ENCODE measurements at places on chromosomes 7 and 10.

DNA sequence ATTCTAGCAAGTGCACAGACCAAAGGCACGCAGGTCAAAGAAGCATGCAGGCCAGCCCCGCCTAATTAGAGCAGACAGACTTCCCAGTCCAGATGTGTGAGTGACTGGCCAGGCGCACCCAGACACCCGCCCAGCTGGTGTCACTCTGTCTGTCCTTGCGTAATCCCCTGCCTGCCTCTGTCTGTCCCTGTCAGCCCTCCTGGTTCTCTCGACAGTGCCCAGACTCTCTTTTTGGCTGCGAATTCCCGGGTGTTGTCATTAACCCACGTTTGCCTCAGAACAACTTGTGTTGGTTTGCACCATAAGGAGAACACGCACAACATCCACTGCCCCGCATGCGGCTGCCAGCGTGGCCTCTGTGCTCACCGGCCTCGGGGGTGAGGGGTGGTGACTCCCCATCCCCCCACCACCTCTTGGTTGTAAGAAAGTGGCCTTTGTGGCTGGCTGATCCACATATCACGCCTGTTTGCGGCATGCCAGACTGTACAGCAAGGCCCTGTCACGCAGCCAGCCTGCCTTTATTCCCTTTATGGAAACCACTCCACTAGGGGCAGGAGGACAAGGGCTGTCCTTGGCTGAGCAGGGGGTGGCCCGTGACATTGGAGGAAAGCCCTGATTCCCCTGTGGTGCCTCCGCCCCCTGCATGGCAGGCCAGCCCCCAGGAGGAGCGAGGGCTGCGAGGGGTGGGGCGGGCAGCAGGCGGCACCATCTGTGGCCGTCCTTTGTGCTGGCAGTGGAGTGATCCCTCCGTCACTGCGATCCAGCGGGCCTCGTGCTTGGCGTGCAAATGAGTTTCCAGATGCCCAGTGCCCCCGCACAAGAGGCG lies 72.8 kb upstream of the PPIF start:
- DNase-seq, result no peak
- peak overlapping the region; percentile 51 for H3K27ac ChIP-seq
- no peaks in the 10 kb centered on the region for H3K27me3 ChIP-seq
- H3K36me3 ChIP-seq, result peaks cover 6% of the 10 kb centered on the region
- no peak overlapping the region for H3K4me3 ChIP-seq

DNA sequence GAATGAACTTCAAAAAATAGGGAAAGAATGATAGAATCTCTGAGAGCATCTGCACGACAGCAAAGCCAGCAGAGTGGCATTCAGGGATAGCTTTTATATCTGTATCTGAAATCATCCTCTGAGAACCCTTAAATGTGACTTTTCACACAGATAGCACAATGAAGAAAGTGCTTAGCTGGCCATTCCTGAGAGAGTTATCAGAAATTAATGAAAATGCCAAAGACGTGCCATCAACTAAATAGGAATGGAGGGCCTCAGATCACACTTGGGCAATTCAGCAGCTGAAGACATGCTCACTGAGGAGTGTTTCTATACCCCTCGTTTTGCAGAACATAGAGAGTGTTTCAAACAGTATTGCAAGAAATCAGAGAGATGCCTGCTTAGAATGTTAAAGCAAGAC lies 51.6 kb downstream of the AKR1B1 start:
- no peak for DNase-seq
- no peak overlapping the region for H3K27ac ChIP-seq
- no peak overlapping the region for H3K4me3 ChIP-seq
- no peaks in the 10 kb centered on the region for H3K4me1 ChIP-seq
- no peaks in the 10 kb centered on the region for H3K27me3 ChIP-seq

DNA sequence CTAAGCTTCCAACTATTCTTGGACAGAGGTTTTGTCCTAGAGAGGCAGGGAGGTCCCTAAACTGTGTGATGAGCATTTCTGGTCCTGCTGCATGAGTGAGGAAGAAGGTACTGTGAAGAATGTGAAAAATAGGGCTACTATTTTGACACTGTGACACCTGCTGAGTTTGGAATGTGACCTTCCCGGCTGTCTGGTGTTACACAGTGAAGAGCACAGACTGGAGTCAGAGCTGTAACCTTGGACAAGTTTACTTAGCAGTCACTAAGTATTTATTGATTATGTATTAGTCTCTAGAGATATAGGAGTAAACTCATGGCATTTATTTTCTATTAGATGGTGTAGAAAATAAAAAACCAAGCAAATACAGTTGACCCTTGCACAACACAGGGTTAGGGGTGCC lies 12.3 kb downstream of the GOLGA7B start:
- H3K27me3 ChIP-seq, result no peaks in the 10 kb centered on the region
- no peak for DNase-seq
- no peak overlapping the region for H3K4me3 ChIP-seq
- no peaks in the 10 kb centered on the region for H3K4me1 ChIP-seq

- H3K36me3 ChIP-seq, result no peaks in the 10 kb centered on the region
- no peaks in the 10 kb centered on the region for H3K27me3 ChIP-seq
- H3K27ac ChIP-seq, result no peak overlapping the region
- H3K4me1 ChIP-seq, result no peaks in the 10 kb centered on the region
Measured at GRCh38 chr7:93856323-93856722, 34.2 kb downstream of the TFPI2 start.

DNA sequence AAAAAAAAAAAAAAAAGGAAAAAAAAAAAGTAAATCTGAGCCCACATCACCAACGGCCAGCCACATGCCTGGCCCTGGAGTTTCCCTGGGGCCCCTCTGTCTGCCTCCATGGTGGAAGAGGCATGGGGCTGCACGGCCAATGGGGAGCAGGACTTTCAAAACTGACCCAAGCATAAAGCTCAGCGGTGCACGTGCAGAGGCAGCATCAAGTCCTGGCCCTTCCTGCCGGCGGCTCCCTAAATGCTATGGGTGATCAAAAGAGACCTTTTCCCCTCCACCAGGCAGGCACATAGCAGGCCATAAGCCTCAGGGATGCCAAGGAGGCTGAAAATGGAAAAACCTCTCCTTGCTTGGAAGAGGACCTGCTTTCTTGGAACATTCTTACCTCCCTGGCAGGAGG lies 94.3 kb downstream of the OAT start:
- no peaks in the 10 kb centered on the region for H3K36me3 ChIP-seq
- H3K4me1 ChIP-seq, result no peaks in the 10 kb centered on the region
- H3K4me3 ChIP-seq, result no peak overlapping the region
- no peak overlapping the region for H3K27ac ChIP-seq
- H3K27me3 ChIP-seq, result no peaks in the 10 kb centered on the region
- DNase-seq, result no peak

DNA sequence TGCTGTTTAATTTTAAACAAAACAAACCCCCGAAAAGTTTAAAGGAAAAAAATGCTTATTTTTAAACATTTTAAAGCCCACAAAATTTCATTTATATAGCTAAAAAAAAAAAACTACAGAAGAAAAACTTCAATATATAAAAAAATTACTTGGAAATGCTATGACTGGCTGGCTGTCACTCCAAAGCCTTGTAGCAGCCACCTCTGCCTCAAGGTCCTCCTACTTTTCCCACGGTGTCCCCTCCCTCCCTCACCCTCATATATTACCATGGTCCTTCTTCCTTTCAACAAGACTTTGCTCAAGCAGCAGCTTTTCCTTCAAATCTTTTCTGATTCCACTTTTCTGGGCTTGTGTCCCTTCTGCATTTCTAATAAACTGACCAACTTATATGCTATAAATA lies 122.0 kb downstream of the TPK1 start:
- H3K36me3 ChIP-seq, result no peaks in the 10 kb centered on the region
- H3K4me3 ChIP-seq, result no peak overlapping the region
- H3K4me1 ChIP-seq, result no peaks in the 10 kb centered on the region
- H3K27me3 ChIP-seq, result no peaks in the 10 kb centered on the region
- no peak for DNase-seq
- no peak overlapping the region for H3K27ac ChIP-seq

DNA sequence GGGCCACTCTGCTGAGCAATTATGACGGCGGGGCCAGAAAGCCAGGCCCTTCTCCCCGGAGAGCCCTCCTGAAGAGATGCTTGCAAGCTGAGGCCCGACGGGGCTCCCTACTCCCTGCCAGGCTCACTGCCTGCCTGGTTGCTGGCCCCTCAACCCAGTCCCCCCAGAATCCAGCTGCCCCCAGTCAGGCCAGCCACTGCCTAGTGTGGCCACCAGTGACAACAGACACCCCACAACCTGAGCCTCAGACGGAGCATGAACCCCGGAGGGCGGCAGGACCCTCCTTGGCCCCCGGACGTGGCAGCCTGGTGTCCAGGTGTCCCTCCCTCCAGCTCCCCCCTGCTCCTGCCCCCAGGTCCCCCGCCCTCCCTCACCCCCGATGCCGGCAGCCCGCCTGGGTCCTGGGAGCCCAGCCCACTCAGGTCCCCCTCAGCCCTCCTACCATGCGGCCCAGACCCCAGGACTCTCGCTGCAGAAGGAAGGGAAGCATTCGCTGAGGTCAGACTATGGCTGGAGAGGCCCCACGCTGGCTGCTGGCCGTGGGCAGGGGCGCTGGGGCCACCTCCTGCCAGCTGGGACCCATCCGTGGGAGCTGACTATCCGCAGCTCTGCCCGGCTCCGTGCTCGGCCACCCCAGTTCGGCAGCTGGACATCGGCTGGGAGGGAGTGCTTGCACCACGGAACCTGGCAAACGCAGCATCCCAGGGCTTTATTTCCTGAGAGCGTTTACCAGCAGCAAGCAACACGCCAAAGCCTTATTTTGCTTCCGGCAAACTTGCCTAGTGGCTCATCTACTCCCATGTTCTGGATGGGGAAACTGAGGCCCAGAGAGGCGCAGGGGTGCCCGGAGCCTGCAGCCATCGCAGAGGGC lies 89.8 kb downstream of the UNCX start:
- DNase-seq, result no peak
- no peaks in the 10 kb centered on the region for H3K36me3 ChIP-seq
- no peaks in the 10 kb centered on the region for H3K4me1 ChIP-seq
- H3K27me3 ChIP-seq, result no peaks in the 10 kb centered on the region

DNA sequence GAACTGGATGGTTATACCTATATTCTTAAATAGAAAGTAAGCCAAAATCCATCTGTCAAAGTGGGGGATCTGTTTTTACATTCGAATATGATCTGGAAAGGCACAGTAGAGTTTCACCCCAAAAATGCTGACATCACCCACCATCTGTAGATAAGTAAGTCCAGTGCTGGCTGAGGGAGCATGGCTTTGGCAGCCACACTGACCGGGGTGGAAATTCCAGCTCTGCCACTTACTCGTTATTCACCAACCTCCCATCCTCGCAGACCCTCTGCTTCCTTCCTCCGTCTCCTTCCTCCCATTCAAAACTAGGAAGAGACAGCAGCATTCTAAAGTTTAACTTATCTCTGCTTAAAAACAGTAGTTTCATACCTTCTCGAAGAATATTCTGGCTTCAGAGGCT lies 84.9 kb upstream of the GATA3 start:
- no peak for DNase-seq
- no peaks in the 10 kb centered on the region for H3K27me3 ChIP-seq
- H3K27ac ChIP-seq, result no peak overlapping the region
- H3K36me3 ChIP-seq, result peaks cover under 1% of the 10 kb centered on the region
- no peaks in the 10 kb centered on the region for H3K4me1 ChIP-seq
- H3K4me3 ChIP-seq, result no peak overlapping the region

GRCh38 chr7:87111877-87112276 lies 40.4 kb upstream of the DMTF1 start:
- no peaks in the 10 kb centered on the region for H3K36me3 ChIP-seq
- no peaks in the 10 kb centered on the region for H3K4me1 ChIP-seq
- H3K4me3 ChIP-seq, result no peak overlapping the region
- no peak overlapping the region for H3K27ac ChIP-seq
- DNase-seq, result no peak
- no peaks in the 10 kb centered on the region for H3K27me3 ChIP-seq

GRCh38 chr7:74498996-74499834 lies 45.5 kb downstream of the GTF2IRD1 start:
- no peak overlapping the region for H3K27ac ChIP-seq
- no peak overlapping the region for H3K4me3 ChIP-seq
- no peak for DNase-seq
- H3K4me1 ChIP-seq, result peaks cover 31% of the 10 kb centered on the region
- no peaks in the 10 kb centered on the region for H3K36me3 ChIP-seq

GRCh38 chr10:131964298-131964697 lies 17.4 kb downstream of the BNIP3 start:
- H3K4me3 ChIP-seq, result no peak overlapping the region
- peaks cover 8% of the 10 kb centered on the region for H3K36me3 ChIP-seq
- no peak for DNase-seq
- H3K4me1 ChIP-seq, result no peaks in the 10 kb centered on the region
- H3K27me3 ChIP-seq, result no peaks in the 10 kb centered on the region

- H3K36me3 ChIP-seq, result peaks cover 3% of the 10 kb centered on the region
- peaks cover 9% of the 10 kb centered on the region for H3K4me1 ChIP-seq
- H3K4me3 ChIP-seq, result no peak overlapping the region
- no peak overlapping the region for H3K27ac ChIP-seq
Measured at GRCh38 chr10:129524936-129525335, 57.9 kb downstream of the MGMT start.

GRCh38 chr10:71812016-71812912 lies 38.8 kb downstream of the PSAP start:
- no peaks in the 10 kb centered on the region for H3K4me1 ChIP-seq
- peaks cover 16% of the 10 kb centered on the region for H3K36me3 ChIP-seq
- no peak overlapping the region for H3K27ac ChIP-seq
- peak; percentile 86 for DNase-seq
- no peak overlapping the region for H3K4me3 ChIP-seq

GRCh38 chr10:72688208-72688651 lies 3.7 kb upstream of the MCU start:
- H3K27ac ChIP-seq, result no peak overlapping the region
- H3K27me3 ChIP-seq, result no peaks in the 10 kb centered on the region
- DNase-seq, result no peak
- H3K4me1 ChIP-seq, result peaks cover 8% of the 10 kb centered on the region

DNA sequence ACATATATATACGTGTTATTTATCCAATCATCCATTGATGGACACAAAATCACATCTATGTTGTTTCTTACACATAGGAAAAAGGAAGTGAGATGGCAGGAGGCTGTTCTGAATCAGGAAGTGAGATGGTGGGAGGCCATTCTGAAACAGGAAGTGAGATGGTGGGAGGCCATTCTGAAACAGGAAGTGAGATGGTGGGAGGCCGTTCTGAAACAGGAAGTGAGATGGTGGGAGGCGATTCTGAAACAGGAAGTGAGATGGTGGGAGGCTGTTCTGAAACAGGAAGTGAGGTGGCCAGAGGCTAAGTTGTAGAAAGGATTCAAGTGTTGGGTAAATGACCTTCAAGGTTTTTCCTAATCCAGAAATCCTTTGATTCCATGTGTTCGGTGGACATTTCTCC lies 921.5 kb downstream of the TYW1 start:
- no peaks in the 10 kb centered on the region for H3K27me3 ChIP-seq
- H3K4me3 ChIP-seq, result no peak overlapping the region
- H3K36me3 ChIP-seq, result no peaks in the 10 kb centered on the region
- H3K4me1 ChIP-seq, result no peaks in the 10 kb centered on the region
- no peak for DNase-seq
- no peak overlapping the region for H3K27ac ChIP-seq

- H3K27ac ChIP-seq, result no peak overlapping the region
- no peaks in the 10 kb centered on the region for H3K4me1 ChIP-seq
- DNase-seq, result no peak
- H3K27me3 ChIP-seq, result no peaks in the 10 kb centered on the region
Measured at GRCh38 chr10:47287365-47287802, 12.6 kb upstream of the GDF10 start.
